ENCODE measurements at places on chromosomes 6 and 20.

- no peak for DNase-seq
These were observed 74.8 kb downstream of the RIN2 start for GRCh38 chr20:19832875-19833274.

GRCh38 chr6:31418251-31418650 lies 14.9 kb downstream of the MICA start:
- no peak for DNase-seq

- no peak for DNase-seq
These were observed 9.5 kb downstream of the CNKSR3 start for GRCh38 chr6:154500769-154501577.

DNA sequence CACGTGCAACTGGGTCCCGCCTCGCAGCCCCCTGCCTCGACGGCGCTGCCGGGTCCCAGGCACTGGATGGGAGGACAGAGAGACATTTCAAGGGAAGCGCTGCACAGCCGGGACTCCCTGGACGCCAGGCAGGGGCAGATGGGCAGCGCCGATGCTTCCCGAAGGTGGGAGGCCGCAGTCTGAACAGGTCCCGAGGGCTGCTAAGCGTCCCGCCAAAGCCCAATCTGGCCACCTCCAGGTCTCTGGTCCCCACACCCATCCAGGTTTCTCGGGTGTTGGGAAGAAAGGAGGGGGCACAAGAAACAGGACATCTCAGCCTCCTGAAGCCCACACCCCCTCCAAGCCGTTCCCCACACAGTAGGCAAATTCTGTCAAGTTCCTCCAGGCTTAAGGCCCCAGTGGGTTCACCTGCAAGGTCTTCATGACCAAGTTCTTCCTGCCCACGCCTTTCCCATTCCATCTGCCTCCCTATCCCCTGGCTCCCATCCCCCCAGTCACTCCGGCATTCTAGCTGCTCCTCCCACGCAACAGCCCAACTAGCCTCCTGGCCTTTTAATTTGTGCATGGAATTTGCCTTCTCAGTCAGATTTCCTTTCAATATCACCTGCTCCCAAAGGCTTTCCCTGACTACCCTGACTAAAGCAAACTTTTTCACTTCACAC lies 5.4 kb upstream of the CPXM1 start:
- no peak for DNase-seq

GRCh38 chr6:81933608-81934051 lies 181.1 kb upstream of the TENT5A start:
- no peak for DNase-seq

- no peak for DNase-seq
These were observed 731.6 kb upstream of the GJE1 start for GRCh38 chr6:141401168-141401567.

- no peak for DNase-seq
These were observed 543.2 kb upstream of the EPHA7 start for GRCh38 chr6:93962566-93962965.

DNA sequence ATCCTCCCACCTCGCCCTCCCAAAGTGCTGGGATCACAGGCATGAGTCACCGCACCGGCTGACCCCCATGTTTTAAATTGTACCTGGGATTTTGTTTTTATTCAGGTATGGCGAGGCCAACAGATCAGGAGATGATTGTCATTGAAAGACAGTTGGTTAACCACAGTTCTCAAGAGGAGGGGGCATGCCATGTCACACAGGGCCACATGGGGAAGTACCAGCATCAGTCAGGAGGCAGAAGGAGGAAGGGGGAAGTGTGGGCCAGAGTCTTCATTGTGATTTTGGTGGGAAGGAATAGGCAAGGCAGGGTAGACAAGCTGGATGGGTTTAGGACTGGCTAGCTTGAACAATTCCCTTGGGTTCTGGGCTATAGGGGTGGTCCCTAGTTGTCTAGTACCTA lies 9.9 kb upstream of the MMP9 start:
- peak; percentile 54 for DNase-seq

- no peak for DNase-seq
These were observed 63.8 kb upstream of the GPR31 start for GRCh38 chr6:167221400-167222201.

DNA sequence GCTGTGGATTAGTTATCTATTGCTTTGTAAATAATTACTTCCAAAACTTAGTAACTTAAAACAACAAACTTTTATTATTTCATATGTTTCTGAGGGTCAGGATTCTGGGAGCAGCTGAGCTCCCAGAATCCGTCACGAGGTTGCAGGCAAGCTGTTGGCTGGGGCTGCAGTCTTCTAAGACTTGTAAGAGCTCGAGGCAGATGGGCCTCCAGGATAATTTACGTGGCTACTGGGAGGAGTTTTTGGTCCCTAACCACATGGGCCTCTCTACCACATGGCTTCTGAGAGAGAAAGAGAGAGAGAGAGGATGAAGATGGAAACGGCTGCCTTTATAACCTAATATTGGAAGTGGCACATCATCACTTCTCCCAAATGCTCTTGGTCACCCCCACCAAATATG lies 64.9 kb upstream of the SULF2 start:
- DNase-seq: no peak

- no peak for DNase-seq
These were observed 43.1 kb upstream of the BEND6 start for GRCh38 chr6:56911847-56912246.

- DNase-seq: no peak
These were observed 14.6 kb downstream of the POM121L2 start for GRCh38 chr6:27297484-27297856.

- DNase-seq: no peak
These were observed 333.8 kb downstream of the PTPRT start for GRCh38 chr20:42855896-42856295.

GRCh38 chr6:35089216-35089934 lies 51.8 kb downstream of the TCP11 start:
- DNase-seq: no peak

GRCh38 chr6:111173341-111173740 lies 86.0 kb downstream of the SLC16A10 start:
- no peak for DNase-seq

- no peak for DNase-seq
These were observed 123.1 kb downstream of the RPS12 start for GRCh38 chr6:132937466-132937906.

DNA sequence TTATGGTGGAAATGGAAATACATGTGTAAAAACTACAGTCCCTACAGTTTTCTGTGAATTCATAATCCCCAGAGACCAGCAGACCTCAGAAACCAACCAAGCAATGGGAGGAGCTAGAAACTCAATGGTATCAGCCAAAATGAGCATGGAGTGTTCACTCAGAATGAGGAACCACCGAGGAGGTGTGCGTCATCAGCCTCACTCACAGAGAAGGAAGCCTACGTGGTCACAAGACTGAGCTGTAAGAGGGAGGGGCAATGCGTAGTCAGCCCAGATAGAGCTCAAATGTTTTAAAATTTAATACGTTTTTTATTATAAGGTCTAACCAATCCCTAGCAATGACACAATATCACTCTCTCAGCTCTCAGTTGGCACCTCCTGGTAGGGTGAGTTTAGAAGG lies 17.4 kb downstream of the MYLK4 start:
- peak; percentile 86 for DNase-seq

- no peak for DNase-seq
These were observed 29.9 kb upstream of the TRIM27 start for GRCh38 chr6:28953585-28954258.

GRCh38 chr6:21149470-21149869 lies 444.1 kb upstream of the SOX4 start:
- DNase-seq: no peak

DNA sequence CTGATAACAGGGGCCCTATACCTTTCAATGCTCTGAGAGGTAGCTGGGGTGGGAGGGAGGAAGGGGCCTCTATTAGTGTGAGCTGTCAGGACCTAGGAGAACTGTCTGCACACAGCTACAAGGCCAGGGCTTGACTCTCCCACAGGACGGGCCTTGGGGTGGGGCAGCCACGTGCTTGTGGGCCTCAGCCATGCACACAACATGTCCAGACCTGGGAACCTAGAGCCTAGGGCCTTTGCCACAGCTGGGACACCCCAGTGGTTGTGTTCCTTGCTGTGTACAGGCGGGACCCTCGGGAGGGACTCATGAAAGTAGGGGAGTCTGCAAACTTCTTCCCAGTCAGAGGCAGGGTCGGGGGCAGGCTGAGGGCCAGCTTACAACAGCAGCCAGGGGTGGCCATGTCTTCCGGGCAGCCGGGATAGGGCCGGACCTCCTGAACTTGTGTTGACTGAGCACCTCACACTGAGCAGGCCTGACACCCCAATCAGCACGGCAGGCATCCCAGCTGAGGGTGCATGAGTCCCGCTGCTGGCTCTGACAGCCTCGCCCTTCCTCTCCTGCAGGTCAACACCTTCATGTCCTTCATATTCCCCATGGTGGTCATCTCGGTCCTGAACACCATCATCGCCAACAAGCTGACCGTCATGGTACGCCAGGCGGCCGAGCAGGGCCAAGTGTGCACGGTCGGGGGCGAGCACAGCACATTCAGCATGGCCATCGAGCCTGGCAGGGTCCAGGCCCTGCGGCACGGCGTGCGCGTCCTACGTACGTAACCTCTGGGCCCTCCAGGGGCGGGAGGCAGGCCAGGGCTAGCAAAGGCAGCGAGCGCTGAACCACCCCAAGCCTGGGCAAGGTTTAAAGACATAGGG lies 41.9 kb upstream of the MRGBP start:
- no peak for DNase-seq

Data from CD4-positive, alpha-beta T cell treated with Interferon gamma for 1 hour (primary cell).